ENCODE measurements at places on chromosomes 7 and 10. TPM values are rescaled to one million over a fixed set of nuclear protein-coding genes. Genes with fewer than 3 reads are reported as not detected.

- DNase-seq, result no peak
These were observed 104.5 kb upstream of the ZPBP start for GRCh38 chr7:50197549-50197948.

- DNase-seq, result peak; percentile 35
These were observed 38.9 kb downstream of the CCNY start for GRCh38 chr10:35375091-35375765.

Gene BLNK
- total RNA-seq, result 0.51 TPM

Gene TMEM178B
- total RNA-seq, result under 0.01 TPM

GRCh38 chr7:55073051-55073511 lies 54.3 kb downstream of the EGFR start:
- peak; percentile 42 for DNase-seq

DNA sequence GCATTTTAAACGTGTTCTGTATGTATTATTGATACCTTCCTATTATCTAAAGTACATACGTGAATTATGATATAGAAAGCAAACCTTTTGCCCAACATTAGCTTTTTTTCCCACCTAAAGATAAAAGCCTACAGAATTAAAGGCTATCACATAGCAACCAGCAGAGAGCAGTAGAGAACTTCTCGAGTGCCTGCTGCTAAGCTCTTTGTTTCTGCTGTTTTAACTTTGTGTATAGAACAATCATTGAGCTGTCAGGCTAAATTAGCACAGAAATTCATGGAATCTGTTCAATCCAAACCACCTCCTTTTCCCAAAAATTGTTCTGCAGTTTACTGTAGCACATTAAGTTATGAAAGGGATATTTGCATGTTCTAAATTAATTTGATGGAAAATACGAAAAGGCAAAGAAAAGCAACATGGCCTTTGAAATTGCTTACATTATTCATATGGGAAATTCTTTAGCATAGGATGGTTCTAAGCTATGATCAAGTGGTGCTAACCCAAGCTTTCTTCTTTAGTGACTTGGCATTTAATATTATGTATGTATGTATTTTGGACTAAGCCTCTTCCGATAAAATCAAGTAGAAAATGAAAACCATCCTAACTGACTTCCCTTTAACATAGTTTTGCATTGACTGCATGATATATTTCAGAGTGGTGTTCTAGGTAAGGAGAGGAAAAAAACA lies 1288.5 kb downstream of the GATA3 start:
- peak; percentile 65 for DNase-seq

Gene CTNNA3
- total RNA-seq, result under 0.01 TPM

DNA sequence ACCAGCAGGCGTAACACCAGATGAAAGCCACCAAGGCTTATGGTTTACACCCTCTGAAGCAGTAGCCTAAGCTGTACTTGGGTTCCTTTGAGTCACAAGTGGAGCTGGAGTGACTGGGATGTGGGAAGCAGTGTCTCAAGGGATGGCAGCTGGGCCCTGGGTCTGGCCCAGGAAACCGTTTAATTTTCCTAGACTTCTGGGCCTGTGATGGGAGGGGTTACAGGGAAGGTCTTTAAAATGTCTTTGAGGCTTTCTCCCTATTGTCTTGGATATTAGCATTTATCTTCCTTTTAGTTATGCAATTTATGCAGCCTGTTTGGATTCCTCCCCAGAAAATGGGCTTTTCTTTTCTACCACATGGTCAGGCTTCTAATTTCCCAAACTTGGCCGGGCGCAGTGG lies 568.2 kb downstream of the ANKRD7 start:
- DNase-seq, result no peak

DNA sequence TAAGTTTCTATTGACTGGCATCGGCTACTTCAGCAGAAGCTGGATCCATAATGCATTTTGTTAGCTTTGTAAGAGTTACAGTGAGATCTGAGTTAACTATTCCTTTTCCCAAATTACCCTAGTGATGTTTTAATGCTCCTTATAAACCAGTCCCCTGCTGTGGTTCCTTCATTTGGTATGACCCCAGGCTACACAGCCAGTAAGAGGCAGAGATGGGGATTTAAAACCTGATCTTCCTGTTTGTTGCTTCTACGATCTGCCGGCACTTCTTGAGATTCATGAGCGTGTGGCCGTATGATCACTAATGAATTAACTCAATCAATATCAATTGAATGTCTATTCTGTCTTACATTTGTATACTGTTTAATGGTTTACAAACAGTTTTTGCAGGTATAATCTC lies 86.1 kb downstream of the CACNB2 start:
- no peak for DNase-seq

DNA sequence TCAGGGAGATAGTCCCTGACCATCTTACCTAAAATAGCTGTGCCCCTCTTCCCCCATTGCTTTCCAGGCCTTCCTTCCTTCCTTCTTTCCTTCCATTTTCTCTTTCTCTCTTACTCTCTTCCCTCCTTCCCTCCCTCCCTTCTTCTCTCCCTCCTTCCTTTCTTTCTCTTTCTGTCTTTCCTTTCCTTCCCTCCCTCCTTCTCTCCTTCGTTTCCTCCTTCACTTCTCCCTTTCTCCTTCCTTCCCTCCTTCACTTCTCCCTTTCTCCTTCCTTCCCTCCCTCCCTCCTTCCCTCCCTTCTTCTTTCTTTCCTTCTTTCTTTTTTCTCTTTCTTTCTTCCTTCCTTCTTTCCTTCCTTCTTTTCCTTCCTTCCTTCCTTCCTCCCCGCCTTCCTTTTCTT lies 24.6 kb upstream of the MKX start:
- no peak for DNase-seq
